ENCODE measurements at places on chromosomes 7 and 10.
A peak's percentile ranks its signal among the peaks of the same experiment; 100 is the strongest.

DNA sequence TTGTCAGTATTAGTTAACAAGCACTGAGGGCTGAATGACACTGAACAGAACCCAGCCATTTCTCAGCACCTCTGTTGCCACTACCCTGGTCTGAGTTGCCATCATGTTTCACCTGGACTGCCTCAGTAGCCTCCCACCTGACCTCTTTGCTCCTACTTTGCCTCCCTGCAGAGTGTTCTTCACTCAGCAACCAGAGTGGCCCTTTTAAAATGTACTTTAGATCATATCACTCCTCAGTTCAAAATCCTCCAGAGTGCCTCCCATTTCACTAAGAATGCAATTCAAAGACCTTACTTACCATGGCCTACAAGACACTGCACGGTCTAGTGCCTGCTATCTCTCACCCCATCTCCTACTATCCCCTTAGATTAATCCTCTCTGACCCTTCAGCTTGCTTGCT is 214.5 kb downstream of the AUTS2 start:
- no peak for DNase-seq

- DNase-seq, result peak; percentile 14
These were observed 22.8 kb upstream of the FAM20C start for GRCh38 chr7:169276-170172.

DNA sequence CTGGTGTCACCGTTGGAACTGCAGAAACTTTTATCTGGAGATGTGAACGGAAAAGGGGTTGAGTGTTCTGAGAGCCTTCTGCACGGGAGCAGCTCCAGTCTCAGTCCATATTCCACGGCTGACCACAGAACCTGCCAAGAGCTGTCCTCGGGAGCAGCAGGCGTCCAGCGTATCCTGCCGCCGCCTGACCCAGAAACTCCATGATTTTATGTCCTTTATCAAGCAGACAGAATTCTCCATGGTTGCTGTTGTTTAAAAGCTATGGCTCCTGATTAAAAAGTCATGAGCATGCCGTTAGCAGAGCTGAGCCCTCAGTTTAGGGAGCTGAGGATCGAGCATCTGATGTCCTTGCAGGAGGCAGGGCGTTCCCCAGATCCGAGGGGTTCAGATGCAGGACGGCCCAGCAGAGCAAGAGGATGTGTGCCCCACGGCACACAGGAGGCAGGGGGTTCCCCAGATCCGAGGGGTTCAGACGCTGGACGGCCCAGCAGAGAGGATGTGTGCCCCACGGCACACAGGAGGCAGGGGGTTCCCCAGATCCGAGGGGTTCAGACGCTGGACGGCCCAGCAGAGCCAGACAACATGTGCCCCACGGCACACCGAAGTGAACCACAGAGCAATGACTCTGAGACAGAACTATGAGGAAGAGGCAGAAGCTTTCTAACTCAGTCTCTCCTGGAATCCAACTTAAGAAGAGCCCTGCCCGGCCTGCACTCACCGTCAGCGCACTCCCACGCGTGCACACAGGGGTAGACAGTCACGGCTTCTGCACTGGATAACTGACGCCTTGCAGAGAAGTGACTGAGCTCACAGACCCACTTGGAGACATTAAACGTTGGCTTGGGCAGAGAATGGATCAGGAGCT is 96.4 kb downstream of the WDR37 start:
- DNase-seq, result no peak

- DNase-seq, result no peak
These were observed 442.3 kb upstream of the MKI67 start for GRCh38 chr10:128568491-128568890.

- no peak for DNase-seq
These were observed 477 bp upstream of the MCU start for GRCh38 chr10:72691470-72691862.

DNA sequence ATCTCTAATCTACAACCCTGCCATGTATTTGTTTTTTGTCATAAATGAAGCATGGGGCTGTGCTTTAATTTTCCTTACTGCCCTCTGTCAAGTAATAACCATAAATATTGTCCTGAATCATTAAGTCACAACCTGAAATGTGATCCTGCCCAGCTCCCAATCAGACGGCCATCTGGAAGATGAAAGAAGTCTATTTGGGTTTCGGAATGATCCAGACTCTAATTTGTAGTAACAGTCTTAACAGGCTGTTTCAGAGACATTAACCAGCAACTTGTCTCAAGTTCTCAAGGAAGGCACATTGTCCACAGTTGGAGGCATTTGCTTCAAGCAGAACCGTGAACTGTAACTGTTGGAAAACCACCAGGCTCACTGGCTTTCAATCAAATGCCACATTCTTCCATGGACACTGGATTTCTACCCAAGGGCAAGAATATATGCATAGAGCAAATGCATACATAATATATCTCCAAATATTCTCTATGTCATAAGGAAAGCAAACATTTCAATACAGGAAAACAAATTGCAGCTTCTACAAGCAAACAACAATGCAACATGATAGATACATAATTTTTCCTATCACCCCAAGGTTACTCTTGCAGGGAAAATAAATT is 405.2 kb upstream of the NPVF start:
- DNase-seq, result no peak

GRCh38 chr7:91242097-91242844 is 22.0 kb upstream of the FZD1 start:
- no peak for DNase-seq

DNA sequence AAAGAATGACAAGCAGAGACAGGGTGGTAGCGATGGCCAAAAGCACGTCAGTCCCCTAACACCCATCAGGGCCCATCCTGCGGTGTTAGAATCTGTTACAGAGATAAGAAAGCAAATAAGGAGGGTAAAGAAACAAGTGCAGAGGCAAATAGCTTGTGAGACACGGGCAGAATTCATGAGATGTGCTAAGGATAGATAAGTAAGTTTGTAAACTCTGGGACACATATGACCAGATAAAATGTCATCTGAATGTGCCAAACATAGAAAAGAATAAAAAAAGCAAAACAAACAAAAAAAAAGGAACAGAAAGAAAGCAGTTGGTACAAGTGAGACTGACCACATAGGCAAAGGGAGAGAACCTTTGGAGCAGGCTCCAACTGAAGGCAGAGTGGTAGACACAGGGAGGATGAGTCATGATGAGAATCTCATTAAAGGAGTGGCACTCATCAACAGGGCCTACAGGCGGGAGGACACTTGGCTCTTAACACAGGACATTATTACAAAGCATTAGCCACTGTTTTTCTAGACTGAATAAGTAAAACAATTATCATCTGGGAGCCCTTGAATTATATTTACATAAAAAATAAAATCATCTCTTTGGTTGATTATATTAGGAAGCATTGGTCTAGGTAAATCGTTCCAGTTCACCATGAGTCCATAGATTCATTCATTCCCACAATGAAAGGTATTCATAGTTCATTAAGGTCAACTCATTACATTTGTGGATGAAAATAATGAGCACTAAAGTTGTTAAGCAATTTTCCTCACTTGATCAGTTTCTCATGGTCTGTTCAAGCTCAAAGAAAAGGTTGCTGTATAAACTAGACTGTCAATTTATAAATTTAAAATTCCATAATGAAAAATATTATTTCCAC is 21.5 kb upstream of the EPHB6 start:
- no peak for DNase-seq

DNA sequence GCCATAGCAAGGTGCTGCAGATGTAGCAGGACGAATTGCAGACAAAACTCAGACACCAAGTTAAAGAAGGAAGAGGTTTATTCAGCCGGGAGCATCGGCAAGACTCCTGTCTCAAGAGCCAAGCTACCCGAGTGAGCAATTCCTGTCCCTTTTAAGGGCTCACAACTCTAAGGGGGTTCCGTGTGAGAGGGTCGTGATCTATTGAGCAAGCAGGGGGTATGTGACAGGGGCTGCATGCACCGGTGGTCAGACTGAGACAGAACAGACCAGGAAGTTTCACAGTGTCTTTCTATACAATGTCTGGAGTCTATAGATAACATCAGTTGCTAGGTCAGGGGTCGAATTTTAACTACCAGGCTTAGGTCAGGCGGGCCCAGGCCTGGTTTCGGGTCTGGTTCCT is 222.0 kb upstream of the C7orf33 start:
- DNase-seq, result no peak
